Activated T-cell treated with anti-CD3 and anti-CD28 coated beads, Interleukin-2, amount 50 U/mL, for 24 hours (primary cell): ENCODE measurements at places on chromosomes 11 and 22.
A peak's percentile ranks its signal among the peaks of the same experiment; 100 is the strongest.

DNA sequence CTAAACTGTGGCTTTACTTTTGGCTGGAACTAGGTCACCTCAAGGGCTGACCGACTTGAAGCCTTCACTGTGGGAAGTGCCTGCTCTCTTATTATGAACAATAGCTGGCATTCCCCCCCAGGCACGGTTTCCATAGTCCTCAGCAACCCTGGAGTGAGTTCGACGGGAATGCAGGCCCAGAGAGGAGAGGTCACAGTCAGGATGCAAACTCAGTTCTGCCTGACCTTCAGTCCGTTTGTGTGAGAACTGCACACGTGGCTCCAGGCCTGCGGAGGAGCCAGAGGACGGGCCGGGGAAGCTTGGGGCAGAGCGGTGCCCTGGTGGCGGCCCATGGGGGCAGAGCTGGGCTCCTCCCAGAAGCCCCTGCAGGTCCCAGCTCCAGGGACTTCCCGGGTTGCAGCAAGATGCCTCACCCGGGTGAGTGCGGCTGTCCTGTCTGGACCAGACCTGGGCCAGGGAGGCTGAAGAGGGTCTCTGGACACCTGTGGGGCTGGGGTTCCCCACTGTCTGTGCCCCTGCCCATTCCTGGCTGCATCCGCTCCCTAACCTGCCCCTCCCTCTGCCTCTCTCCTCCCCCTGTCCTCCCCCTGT, 17.2 kb downstream of the SLC25A18 start:
- no peak for DNase-seq

- DNase-seq = no peak
Measured at GRCh38 chr11:66183494-66184048, 84.9 kb upstream of the RAB1B start.

- DNase-seq = peak; percentile 53
Measured at GRCh38 chr11:122505304-122506006, 150.1 kb upstream of the UBASH3B start.

- peak; percentile 57 for DNase-seq
Measured at GRCh38 chr11:122746050-122746478, 90.5 kb downstream of the UBASH3B start.

- no peak for DNase-seq
Measured at GRCh38 chr11:65778901-65779668, 1.7 kb downstream of the AP5B1 start.

DNA sequence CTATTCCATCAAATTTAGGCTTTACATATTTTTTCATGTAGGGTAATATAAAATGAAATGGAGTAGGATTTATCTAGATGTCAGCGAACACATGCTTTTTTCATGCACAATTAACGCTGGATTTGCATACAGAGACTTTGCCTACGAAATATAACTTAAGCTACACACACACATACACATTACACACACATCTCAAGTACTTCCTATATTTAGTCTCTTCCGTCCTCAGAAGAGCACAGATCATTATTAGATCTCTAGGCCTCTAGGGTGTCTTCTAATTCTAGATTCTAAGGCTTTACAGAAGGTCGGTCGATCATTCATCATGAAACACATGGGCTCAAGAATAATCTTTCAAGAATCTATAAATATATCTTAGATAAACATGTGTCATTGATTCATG, 3.8 kb upstream of the MS4A13 start:
- DNase-seq = no peak

- DNase-seq = peak; percentile 24
Measured at GRCh38 chr11:69374110-69374945, 80.4 kb downstream of the MYEOV start.

DNA sequence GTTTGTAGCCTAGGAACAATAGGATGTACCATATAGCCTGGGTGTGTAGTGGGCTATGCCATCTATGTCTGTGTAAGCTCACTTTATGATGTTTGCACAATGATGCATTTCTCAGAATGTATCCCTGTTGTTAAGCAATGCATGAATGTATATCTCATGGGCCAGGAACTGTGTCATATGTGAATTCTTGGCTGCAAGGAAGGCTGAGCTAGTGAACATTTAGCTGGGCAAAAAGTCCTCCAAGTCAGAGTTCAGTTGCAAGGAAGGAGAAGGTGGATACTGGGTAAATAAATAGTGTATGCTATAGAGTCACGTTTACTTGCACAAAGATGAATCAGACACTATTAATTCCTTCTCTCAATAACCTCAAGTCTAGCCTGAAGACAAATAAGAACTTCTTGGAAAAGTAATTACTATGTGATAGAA, 136.1 kb downstream of the EHF start:
- no peak for DNase-seq

DNA sequence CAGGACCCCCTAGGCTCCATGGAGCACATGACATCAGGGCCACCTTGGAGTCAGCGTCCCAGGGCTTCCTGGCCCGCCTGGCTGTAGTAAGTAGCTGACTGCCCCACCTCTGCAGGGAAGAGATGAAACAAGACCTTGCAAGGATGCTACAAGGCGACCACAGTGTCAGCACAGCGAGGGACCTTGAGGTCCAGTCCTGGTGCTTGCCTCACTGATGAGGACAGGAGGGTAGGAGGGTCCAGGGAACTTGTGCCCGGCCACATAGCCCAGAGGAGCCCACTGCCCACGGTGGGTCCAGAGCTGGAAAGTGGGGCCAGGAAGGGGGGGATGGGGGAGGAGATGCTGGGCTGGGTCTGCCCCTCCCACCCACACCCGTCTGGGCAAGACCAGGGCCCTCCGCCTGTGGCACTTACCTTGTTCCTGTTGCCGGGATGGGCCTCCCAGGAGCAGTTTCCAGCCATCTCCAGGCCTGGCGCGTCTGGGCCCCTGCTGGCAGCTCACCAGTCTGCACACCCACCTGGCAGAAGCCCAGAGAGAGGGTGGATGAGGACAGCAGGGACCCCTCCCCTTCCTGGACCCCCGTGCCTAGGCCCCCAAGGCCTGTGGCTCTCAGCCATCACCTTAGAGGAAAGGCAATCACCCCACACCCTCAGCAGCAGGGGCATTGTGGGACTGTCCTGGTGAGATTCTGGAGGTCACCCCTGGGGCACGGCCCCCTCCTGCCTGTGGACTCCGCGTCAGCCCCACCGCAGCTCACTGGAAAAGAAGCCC, 3.4 kb downstream of the MRGPRF start:
- no peak for DNase-seq
